Urinary bladder (tissue), 4 donors: ENCODE measurements at places on chromosomes 3 and 15. TPM values are rescaled to one million over a fixed set of nuclear protein-coding genes. Genes with fewer than 3 reads are reported as not detected.

DNA sequence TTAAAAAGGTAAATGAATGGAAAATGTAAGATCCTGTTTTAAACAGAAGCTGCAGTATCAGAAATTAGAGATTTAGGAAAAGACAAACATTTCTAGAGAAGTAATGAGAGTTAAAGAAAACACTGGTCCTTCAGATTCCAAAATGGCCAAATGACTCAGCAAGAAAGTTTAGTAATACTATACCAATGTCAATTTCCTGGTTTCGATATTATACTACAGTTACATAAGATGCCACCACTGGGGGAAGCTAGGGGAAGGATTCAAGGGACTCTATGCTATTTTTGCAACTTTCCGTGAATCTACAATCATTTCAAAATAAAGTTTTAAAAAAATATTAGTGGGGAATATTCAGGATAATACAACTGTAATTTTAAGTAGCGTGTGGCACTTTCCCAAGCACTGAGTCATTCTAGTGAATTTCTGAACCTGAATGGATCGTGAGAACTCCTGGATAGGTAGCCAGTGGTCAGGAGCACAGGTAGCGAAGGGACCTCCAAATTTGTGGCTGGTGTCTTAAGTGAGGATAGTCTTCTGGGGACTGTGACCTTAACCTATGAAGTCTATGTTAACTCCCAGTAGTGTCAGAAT, 37.6 kb downstream of the TMCC1 start:
- no peak for DNase-seq

DNA sequence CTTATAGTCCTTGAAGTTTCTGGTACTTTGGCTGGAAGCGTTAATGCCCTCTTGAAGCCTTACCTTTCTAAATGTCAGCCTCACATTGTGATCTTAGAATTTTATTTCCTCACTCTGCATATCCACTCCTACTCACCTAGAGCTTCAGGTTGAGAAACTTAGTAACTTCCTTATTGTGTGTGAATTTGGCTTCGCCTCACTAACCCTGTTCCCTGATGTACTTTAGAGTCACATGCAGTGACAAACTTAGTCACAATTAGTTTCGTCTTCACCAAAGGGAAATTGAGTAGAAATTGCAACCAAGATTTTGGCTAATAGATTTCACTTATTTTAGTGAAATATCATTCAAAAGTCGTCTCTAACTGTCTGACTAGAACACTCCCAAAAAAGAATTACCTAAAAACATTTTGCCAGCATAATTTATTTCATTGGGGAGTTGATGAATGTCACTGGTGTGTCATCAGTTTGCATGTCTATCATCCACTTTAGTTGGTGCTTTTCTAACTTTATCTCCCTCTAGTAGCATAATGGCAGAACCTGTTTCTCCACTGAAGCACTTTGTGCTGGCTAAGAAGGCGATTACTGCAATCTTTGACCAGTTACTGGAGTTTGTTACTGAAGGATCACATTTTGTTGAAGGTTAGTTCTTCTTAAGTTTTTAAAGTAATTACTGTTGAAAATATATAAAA, 960 bp downstream of the MFN1 start:
- DNase-seq, result no peak

DNA sequence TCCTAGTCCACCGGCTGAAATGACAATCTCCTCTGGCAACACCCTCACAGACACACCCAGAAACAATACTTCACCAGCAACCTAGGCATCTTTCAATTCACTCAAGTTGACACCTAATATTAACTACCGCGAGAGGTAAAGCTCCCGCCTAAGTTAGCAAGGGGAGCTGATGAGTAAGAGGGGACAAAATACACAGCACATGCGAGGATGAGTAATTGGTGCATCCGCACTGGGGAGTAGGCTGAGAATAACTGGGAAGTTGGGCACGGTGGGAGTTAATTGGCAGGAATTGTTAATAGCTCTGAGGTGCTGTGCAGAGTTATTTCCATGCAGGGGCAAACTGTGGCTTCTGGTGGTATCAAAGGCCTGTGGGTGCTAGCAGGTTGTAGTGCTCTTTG, 14.5 kb upstream of the PLD1 start:
- DNase-seq, result no peak

The XIRP1 gene
- 1.1 TPM for total RNA-seq

DNA sequence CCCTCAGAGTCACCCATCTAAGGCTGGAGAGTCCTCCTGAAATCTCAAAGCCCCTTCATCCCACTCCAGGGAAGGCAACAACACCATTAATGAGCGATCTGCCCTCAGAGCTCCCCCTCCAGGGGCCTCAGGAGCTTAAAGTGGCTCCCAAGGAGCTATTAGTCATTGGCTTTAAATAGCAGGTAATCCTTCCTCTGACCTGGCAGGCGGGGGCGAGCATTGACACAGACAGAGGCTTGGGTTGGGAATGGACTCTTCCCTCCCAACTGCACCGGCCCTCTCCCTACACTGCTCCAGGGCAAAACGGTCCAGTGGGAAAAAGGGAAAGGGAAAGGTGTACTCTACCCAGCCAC, 1.4 kb downstream of the MFGE8 start:
- no peak for DNase-seq

- no peak for DNase-seq
These were observed 133.5 kb upstream of the TBL1XR1 start for GRCh38 chr3:177330779-177331178.

- DNase-seq, result no peak
These were observed 72.8 kb downstream of the GABRG3 start for GRCh38 chr15:27043770-27044169.

The CCDC39 gene
- total RNA-seq, result not detected

DNA sequence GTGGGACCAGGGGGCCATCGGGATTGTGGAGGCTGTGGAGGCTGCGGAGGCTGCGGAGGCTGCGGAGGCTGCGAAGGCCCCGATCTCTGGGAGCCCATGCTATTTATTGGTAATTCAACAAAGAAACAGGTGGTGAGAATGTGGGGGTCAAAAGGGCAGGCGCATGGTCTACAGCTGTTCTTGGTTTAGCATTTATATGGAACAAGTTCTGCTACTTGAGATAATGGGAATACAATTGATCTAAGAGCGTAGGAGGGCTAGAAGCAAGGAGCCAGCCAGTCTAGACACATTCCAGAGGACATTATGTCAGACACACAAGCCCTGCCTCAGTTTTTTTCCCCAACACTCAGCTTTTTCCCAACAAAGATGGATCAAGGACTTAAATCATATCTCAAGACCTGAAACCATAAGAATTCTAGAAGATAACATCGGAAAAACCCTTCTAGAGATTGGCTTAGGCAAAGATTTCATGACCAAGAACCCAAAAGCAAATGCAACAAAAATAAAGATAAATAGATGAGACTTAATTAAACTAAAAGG, 20.1 kb downstream of the C3orf80 start:
- no peak for DNase-seq

DNA sequence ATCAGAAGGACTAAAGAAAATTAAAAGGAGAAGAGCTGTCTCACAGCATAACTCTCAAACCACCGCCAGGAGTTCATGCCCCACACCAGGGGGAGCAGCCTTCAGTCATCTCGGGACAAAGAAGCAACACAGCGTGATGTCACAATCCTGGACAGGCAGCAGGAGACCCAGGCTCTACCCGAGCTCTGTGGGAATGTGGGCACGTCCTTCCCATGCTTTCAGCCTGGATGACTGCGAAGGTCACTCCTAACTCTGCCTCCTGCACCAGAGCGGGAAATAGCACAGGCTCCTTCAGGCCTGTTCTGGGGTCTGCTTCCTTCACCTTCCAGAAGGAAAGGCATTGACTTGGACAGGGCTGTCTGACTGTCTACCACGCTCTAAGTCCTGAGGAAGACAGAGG, 31.3 kb downstream of the NOX5 start:
- DNase-seq, result no peak

DNA sequence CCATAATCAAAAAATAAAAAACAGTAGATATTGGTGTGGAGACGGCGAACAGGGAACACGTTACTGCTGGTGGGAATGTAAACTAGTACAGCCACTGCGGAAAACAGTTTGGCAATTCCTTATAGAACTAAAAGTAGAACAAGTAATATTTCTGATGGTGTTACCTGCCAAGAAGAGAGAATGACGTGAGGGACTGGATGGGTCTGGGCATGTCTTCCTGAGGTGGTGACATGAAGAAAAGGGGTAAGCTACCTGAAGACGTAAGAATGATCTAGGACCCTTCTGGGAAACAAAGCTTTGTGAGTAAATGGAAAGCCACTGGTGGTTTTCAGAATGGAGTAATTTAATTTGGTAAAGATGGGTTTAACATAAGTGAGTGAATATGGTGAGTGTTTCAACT, 19.4 kb upstream of the PLOD2 start:
- no peak for DNase-seq
